ENCODE measurements at places on chromosomes 7 and 10. TPM values are rescaled to one million over a fixed set of nuclear protein-coding genes. Genes with fewer than 3 reads are reported as not detected.

SHH gene
- not detected for total RNA-seq

GNAT3 gene
- not detected for total RNA-seq

TRIP6 gene
- 58.7 TPM for total RNA-seq

MPLKIP gene
- total RNA-seq, result 20.4 TPM

HOXA10 gene
- total RNA-seq, result 9.2 TPM

SPDYE9 gene
- not detected for total RNA-seq

BTBD16 gene
- total RNA-seq, result not detected

AS3MT gene
- total RNA-seq, result 0.65 TPM

AGBL3 gene
- 4.3 TPM for total RNA-seq

SEMA3C gene
- 36.3 TPM for total RNA-seq

CYP3A4 gene
- total RNA-seq, result not detected

ARHGEF35 gene
- 7.7 TPM for total RNA-seq

GARIN1A gene
- total RNA-seq, result 3.0 TPM

CALML3 gene
- not detected for total RNA-seq

CYP51A1 gene
- 34.9 TPM for total RNA-seq

LRRC18 gene
- total RNA-seq, result not detected

CHN2 gene
- 8.4 TPM for total RNA-seq

PRF1 gene
- total RNA-seq, result 5.2 TPM

PDE6C gene
- not detected for total RNA-seq

CCDC7 gene
- 46.4 TPM for total RNA-seq

YWHAG gene
- total RNA-seq, result 114 TPM

PAX4 gene
- not detected for total RNA-seq

ZNF425 gene
- 1.7 TPM for total RNA-seq

All from posterior vena cava (tissue), 2 donors.